Inflammatory macrophage treated with lipopolysaccharide for 1 hour (primary cell): ENCODE measurements at places on chromosomes 3 and 15.

- no peak for DNase-seq
These were observed 689.6 kb downstream of the MECOM start for GRCh38 chr3:168973897-168974296.

- no peak for DNase-seq
These were observed 170.7 kb downstream of the OCA2 start for GRCh38 chr15:27928386-27928785.

- no peak for DNase-seq
These were observed 13.3 kb downstream of the ADAMTS7 start for GRCh38 chr15:78797951-78798350.

DNA sequence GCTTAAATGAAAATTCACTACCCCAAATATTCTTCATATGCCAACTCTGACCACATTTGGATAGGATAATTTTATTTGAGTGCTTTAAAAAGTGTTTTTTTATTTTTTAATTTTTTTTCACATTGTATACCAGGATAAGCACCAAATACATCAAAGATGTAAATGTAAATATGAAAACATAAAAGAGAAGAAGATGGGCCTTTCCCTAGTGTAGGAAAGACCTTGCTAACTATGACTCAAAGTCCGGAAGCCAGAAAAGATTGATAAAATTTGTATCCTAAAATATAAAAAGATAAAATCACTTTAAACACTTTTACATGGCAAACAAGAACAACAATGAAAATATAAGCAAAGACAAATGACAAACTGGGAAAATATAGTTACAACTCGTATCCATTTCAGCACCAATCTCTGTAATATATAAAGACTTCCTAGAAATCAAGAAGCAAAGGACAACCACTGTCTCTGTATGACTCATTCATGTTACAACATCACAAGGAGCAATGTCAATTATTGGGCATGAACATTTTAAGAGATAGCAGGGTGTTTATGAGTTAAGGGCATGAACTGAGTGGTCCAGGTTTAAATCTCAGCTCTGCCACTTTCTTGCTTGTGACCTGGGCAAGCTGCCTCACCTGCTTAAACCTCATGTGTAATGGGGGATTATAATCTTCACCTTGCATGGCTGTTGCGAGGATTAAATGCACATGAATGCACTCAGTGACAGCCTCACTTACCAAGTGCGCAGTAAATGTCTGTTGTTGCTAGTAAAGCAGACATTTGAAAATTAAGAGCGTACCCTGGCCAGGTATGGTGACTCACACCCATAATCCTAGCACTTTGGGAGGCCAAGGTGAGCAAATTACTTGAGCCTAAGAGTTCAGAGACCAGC is 25.3 kb upstream of the ARHGEF3 start:
- peak; percentile 65 for DNase-seq

GRCh38 chr3:188234132-188234531 is 80.2 kb downstream of the LPP start:
- no peak for DNase-seq
